Right renal pelvis (tissue), 4 donors: ENCODE measurements at places on chromosomes 6 and 20. TPM values are rescaled to one million over a fixed set of nuclear protein-coding genes. Genes with fewer than 3 reads are reported as not detected.

Gene PTCRA
- 0.15 TPM for polyA plus RNA-seq

Gene C6orf58
- polyA plus RNA-seq = 1.2 TPM

GRCh38 chr6:19181211-19181610, 656.0 kb upstream of the ID4 start:
- DNase-seq = no peak

- DNase-seq = no peak
Measured at GRCh38 chr6:46347669-46348068, 143.6 kb downstream of the RCAN2 start.

Gene HS3ST5
- 1.2 TPM for polyA plus RNA-seq

Gene VSX1
- polyA plus RNA-seq = not detected

DNA sequence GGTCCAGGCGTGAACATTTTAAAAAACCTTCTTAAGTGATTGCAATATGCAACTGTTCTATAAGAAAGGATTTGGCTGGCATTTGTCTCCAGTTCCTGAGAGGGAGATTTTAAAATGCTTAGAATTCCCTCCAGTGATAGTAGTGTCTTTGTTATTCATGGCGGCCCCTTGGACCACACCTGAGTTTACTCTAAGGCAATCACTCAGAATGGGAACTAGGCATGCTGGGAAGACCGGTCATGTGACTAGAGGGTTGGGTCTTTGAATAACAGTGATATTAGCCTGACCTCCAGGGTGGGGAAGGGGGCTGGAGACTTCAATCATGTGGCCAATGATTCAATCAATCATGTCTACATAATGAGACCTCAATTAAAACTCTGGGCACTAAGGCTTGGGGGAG, 50.7 kb upstream of the UTRN start:
- DNase-seq = no peak
